ENCODE measurements at places on chromosomes 3 and 15.

DNA sequence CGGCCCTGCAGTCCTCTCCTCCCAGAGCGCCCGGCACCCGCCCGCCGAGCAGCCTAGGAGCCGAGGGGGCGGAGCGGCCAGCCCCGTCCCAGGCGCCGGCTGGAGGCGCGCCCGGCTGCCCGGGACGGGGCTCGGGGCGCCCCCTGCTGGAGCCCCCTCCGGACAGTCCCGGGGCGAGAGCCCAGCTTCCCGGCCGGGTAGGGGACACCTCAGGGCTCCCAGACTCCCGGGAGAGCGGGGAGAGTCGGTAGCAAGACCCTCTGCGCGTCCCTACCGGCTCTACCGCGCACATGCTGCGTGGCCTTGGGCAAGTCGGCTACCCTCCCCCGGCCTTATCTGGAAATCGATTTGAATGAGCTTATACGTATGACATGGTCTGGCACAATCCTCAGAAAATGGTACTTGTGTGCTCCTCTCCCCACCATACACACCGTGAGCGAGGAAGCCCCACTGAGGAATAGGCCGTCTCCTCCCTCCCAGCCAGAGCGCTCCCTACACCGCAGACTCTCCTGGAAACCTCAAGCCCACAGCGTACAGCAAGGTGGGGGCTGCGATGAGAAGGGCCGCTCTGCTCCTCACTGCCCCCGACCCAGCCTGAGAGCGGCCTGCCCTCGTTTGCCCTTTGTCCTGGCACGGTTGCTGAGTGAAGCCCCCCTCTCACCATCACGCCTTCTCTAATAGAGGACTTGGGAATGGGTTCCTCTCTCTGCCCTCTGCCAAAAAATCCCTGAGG lies at the start of gene DAPK2:
DAPK2 (minus strand) TSS at position 65 of the 733 bp plus-strand sequence. CDS start 6,224 bp downstream, outside the sequence.
- peak; percentile 69 for DNase-seq

GRCh38 chr3:195609229-195609628 lies 25.5 kb upstream of the APOD start:
- no peak for DNase-seq

GRCh38 chr15:70127770-70128413 lies 30.2 kb upstream of the TLE3 start:
- DNase-seq = no peak

GRCh38 chr15:98850961-98851572 lies 156.5 kb downstream of the PGPEP1L start:
- peak; percentile 77 for DNase-seq

DNA sequence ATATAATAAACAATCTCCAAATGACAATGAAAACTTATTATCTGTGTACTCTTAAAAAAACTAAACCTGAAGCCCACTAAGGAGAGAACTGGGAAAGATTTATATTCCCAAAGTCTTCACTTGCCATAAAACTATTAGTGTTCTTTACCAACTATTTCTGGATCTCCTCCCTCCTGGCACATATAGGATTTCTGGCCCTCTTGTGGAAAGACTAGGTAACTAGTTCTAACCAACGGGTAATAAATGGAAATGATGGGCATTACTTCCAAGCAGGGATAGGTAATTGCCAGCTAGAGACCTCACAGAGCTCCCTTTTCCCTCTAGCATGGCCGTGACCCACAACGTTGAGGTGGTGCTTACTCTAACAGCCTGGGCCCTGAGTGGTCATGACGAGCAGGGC lies 110.1 kb downstream of the DNAH12 start:
- no peak for DNase-seq

DNA sequence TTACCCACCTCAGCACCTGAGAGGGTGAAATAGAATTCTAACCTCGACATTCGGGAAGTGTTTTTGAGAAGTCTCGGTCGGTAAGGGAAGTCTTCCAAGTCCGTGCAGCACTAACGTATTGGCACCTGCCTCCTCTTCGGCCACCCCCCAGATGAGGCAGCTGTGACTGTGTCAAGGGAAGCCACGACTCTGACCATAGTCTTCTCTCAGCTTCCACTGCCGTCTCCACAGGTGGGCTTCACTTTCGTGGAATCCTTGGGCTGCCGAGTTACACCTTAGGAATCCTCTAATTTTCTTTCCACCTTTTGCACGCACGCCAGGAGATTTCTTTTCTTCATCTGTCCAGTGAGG lies 775 bp downstream of the CCNDBP1 start:
- DNase-seq = peak; percentile 53

- DNase-seq = no peak
Observed at GRCh38 chr3:147355084-147355752, 51.1 kb downstream of the ZIC4 start.

DNA sequence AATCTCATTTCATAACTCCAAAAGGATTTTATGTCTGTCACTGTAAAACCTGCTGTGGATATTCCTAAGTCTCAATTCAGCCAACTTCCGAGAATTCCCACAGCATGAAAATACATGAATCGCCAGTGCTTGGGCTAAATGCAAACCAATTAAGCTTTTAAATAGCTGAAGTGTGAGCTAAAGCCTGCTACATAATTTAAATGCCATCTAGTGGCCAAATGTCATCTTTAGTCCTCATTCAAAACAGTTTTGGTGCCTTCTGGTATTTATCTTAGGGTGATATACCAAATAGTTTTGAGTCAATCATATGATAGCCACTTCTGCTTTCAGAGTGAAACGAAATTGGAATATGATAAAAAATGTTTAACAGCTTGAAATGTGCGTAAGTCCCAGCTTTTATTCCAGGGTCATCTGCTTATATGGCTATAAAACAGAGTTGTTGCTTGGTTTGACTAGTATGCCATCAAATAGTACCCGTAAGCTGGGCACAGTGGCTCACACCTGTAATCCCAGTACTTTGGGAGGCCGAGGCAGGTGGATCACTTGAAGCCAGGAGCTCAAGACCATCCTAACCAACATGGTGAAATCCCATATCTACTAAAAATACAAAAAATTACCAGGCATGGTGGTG lies 41.8 kb upstream of the CCNL1 start:
- DNase-seq = peak; percentile 47

GRCh38 chr3:159130108-159130507 lies 328.3 kb downstream of the MFSD1 start:
- no peak for DNase-seq

DNA sequence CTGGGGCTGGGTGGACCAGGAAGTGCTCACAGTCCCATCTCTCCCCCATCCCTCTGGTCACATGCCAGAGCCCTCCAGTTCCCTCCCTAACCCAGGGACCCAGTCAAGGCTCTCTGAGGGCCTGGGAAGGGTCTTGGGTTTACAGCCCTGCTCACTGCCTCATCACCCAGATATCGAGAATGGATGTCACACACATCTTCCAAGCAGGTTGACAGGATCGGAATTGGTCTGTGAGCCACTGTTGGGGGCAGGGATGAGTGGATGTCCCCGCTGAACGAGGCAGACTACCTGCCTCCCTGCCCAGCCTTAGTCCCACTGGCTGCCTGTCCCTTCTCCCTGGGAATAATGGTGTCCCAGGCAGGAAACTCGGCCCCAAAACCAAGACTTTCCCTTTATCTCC lies 20.0 kb upstream of the GOLGA6C start:
- no peak for DNase-seq

GRCh38 chr3:133965013-133965570 lies 64.6 kb downstream of the SLCO2A1 start:
- no peak for DNase-seq

- DNase-seq = peak; percentile 24
Observed at GRCh38 chr3:179027326-179027900, 44.2 kb downstream of the ZMAT3 start.

DNA sequence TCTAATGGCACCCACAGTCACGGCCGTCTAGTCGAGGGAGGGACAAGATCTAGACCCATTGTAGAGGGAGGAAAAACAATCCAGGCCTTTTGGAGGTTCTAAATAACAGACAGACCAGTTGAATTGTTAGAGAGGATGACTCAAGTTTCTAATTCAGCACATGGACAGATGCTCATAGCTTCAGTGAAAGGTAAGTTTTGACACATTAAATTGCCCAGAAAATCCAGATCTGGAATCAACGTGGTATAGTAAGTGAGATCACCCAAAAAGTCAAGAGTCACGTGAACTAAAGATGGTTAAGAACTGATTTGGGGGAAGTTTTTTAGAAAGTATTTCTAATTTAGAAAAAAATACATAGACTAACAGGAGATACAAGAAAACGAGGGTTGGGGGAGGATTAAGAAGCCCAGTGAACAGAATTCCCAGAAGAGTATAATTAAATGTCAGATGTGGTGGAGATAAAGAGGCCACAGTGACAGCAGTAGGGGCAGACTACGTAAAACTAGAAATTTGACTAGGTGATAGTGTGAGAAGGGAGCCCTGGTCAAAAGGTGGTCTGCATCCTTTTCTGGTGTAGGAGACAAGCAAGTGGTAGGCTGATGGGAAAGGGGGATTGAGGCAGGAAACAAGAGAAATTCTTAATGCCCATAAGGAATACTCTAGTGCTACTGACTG lies 47.1 kb downstream of the CAPN7 start:
- no peak for DNase-seq

DNA sequence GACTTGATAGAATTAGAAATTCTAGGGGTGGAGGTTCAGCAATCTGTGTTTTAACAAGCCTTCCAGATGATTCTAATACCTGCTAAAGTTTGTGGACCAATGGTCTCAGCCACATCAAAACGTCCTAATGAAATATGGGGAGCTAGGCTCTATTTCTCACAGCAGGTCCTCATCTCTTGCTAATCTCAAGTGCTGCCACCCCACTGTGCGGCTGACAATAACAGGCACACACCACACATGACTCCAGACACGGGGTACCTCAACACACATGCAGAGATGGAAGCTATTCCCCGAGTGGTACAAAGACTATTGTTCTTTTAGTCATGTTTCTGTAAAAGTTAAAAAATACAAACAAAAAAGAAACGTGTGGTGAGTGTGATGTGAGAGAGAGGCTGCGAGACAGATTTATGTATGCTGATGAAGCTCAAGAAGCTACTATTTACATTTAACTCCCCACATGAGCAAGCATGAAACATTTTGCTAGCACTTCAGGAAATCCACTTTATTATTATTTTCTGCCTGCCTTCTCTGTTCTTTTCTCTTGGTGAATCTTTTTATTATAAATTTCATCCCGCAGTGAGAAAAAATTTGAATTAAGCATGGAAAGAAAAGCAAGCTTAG lies 405.6 kb downstream of the MAGI1 start:
- DNase-seq = no peak

Measured in hematopoietic multipotent progenitor cell treated with erythropoietin and hydrocortisone succinate and interleukin-3 and kit ligand, for 15 days (in vitro differentiated cells).